ENCODE measurements at places on chromosomes 3 and 15.

- H3K36me3 ChIP-seq = peaks cover 4% of the 10 kb centered on the region
- H3K4me3 ChIP-seq = no peak overlapping the region
- peaks cover 27% of the 10 kb centered on the region for H3K4me1 ChIP-seq
- H3K27ac ChIP-seq = peak overlapping the region; percentile 62
Observed at GRCh38 chr3:129485721-129486663, 42.4 kb upstream of the RHO start.

GRCh38 chr3:188270423-188270972 is 116.5 kb downstream of the LPP start:
- H3K4me1 ChIP-seq = peaks cover 54% of the 10 kb centered on the region
- no peak overlapping the region for H3K4me3 ChIP-seq
- H3K27ac ChIP-seq = peak overlapping the region; percentile 85
- H3K36me3 ChIP-seq = no peaks in the 10 kb centered on the region
- H3K27me3 ChIP-seq = no peaks in the 10 kb centered on the region

DNA sequence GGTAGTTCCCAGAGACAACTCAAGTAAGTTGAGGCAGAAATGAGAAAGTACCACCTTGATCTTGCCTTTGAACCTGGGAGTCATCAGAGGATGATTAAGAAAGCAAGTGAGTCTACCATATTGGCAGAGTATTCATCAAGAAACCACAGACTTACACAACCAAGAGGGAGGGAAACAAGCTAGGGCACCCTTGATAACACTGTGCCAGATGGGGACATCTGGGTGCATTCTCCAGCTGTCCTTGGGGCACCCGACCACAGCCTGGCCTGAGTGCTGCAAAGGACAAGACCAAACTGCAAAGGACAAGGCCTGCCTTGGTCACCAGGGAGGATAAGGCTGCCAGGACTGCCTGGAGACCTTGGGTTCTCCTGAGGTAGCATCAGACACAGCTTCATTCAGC is 553.6 kb downstream of the EPHB1 start:
- H3K4me3 ChIP-seq = no peak overlapping the region
- no peaks in the 10 kb centered on the region for H3K4me1 ChIP-seq
- H3K27ac ChIP-seq = no peak overlapping the region
- H3K36me3 ChIP-seq = no peaks in the 10 kb centered on the region

GRCh38 chr15:47990821-47991220 is 130.0 kb upstream of the SLC24A5 start:
- H3K27ac ChIP-seq = no peak overlapping the region
- no peak overlapping the region for H3K4me3 ChIP-seq
- H3K4me1 ChIP-seq = no peaks in the 10 kb centered on the region
- no peaks in the 10 kb centered on the region for H3K36me3 ChIP-seq
- no peak for DNase-seq

DNA sequence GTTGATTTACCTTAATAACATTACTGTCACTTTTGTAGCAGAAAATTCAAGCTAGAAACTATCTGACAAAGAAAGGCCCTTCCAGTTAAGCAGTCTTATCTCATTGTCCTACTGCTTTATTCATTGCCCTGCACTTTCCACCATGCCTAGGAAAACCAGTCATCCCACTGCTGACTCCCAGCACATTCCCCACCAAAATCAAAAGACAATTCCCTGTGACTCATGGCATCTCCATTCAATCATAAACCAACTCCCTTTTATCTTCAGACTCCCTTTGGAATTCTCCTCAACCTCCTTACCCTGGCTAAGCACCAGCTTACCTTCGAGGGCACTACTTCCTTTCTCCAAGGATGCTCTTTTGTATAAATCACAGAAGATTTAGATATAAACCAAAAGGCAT is 184.3 kb downstream of the PLCH1 start:
- H3K27ac ChIP-seq = no peak overlapping the region
- H3K36me3 ChIP-seq = no peaks in the 10 kb centered on the region
- no peak for DNase-seq
- H3K27me3 ChIP-seq = no peaks in the 10 kb centered on the region

DNA sequence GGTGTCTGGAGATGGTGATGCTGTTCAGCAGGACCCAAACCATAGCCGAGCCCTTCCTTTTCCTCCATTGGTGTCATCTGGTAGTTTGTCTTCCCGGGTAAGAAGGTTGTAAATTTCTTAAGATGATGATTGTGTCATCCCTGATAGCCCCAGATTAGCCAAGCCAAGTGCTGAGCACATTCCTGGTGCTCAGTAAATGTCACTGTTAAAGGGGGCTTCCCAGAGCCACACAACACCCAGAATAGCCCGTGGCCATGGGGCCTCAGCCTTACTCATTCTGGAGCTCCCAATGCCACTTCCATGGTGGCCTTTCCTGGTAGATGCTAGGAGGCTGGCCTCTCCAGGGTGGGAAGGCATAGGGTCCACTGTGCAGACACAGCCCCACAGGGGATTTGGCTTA is 4.6 kb upstream of the PLA2G4B start:
- H3K4me3 ChIP-seq = no peak overlapping the region
- no peaks in the 10 kb centered on the region for H3K27me3 ChIP-seq
- no peak overlapping the region for H3K27ac ChIP-seq
- H3K36me3 ChIP-seq = no peaks in the 10 kb centered on the region
- H3K4me1 ChIP-seq = no peaks in the 10 kb centered on the region

GRCh38 chr3:81302045-81302444 is 459.4 kb downstream of the GBE1 start:
- no peak overlapping the region for H3K4me3 ChIP-seq
- no peaks in the 10 kb centered on the region for H3K4me1 ChIP-seq

DNA sequence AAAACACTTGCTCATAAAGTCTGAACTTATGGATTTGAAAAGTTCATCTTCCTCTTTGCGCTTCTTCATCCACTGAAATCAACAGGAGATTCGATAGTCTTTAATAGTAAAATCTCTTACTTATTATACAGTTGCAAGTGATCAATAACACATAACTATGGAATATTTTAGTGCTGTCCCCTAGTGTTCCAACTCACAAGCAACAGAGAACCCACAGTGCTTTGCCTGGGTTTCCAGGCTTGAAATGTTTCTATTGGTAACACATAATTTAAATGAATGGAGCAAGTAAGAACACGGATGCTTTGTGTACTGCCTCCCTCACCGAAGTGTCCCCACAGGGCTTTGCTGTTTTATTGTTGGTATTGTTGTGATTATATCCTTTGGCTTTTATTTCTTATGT is 93.5 kb downstream of the WDR72 start:
- no peaks in the 10 kb centered on the region for H3K4me1 ChIP-seq
- no peaks in the 10 kb centered on the region for H3K36me3 ChIP-seq
- H3K4me3 ChIP-seq = no peak overlapping the region
- no peaks in the 10 kb centered on the region for H3K27me3 ChIP-seq
- no peak for DNase-seq
- H3K27ac ChIP-seq = no peak overlapping the region

DNA sequence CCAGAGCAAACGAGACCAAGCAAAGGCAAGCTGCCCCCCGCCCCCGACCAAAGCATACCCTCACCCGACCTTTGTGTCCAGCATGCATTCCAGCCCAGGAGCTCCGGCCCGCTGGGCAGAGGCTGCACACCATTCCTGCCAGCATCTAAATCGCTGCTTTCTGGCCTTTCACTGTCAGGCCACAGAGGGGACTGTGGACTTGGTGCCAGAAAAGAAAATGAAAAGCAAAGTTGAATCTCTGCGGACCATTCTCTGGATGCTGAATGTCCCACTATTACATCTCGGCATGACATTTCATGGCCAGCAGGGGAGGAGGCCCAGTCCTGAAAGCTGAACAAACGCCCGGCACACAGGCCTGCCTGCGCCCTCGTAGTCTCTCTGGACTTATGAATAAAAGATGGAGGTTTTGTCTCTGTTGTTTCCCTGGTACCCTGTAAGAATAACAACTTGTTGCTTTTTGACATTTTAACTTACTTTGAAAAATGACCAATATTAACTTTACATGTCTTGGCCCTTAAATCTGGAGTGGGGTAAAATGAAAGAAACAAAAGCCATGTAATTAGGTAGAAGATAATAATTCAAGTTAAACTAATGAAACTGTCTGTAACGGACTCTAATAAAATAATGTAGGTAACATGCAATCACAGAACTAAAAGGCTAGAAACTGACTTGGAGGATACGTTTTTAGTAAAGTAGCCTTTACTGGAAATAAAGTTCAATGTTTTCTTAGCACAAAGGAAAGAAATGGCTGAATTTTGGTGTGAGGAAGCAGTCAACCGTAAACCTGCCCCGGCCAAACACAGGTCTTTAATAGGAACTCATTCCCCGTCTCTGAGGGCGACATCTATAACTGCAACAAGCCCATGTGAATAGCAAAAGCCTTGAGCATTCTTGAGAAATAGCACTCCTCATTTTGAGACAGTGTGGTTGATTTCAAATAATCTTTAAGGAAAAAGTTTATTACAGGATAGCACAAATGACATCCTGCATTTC is 12.7 kb downstream of the IL17RD start:
- no peak overlapping the region for H3K4me3 ChIP-seq
- no peaks in the 10 kb centered on the region for H3K4me1 ChIP-seq
- no peak for DNase-seq
- no peak overlapping the region for H3K27ac ChIP-seq

All from fibroblast of lung (primary cell).